Activated naive CD4-positive, alpha-beta T cell treated with Interleukin-2 at 50 U/mL for 16 hours (primary cell): ENCODE measurements at places on chromosomes 4 and X.
A peak's percentile ranks its signal among the peaks of the same experiment; 100 is the strongest.

- no peak for DNase-seq
Measured at GRCh38 chrX:12825801-12826200, 34.6 kb downstream of the PRPS2 start.

- no peak for DNase-seq
Measured at GRCh38 chrX:21586001-21586400, 72.1 kb downstream of the KLHL34 start.

DNA sequence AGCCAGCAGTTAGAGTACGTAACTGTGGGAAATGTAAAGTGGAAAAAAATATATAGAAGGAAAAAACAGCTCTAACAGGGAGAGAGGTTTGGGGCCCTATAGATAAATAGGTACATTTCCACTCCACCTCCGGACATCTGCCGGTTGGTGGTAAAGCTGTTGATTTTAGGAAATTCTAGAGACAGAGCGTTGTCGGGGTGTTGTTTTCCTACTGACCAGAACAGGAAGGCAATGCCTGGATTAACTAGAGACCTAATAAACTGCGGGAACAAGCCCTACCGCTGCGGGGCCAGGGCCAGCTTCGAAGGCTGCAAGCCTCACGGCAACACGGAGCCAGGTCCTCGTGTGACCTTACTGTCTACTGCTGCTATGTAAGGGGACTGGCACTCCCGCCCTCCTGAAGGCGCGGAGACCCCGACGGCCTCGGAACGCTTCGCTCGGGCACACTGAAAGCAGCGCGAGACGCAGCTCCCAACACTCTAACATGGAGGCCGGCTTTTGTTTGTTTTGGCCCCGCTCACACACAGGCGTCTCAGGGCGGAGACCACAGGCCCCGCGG is 702 bp upstream of the CDKN2AIP start:
- peak; percentile 49 for DNase-seq

DNA sequence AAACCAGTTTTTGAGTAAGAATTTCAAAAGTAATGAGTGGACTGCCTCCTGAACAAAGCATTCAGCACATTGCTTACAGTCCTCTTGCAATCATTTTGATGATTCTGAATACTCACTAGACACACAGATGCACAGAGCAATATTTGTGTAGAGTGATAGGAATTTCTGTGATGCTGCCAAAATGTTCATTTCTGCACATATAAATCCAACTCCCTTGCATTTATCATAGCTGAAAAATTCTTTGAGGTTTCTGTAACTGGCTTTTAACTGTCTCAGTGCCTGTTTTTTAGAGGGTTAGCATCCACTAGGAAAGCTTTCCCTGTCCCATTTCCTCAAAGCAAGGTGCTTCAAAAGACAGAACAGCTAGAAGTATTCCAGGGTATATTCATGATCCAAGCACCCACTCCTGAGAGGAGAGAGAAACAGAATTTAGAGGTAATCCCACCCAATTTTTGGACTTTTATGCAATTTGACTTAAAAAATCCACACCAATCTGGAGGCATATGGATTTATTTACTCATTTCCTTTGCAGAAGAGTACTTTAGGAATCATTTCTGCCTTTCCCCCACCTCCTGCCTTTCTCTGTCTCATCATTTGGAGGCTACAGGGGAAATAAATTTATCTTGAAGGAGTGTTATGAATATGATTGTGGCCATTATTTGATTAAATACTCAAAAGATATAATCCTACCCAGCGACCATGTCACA is 234.5 kb upstream of the SLIT2 start:
- DNase-seq, result no peak

DNA sequence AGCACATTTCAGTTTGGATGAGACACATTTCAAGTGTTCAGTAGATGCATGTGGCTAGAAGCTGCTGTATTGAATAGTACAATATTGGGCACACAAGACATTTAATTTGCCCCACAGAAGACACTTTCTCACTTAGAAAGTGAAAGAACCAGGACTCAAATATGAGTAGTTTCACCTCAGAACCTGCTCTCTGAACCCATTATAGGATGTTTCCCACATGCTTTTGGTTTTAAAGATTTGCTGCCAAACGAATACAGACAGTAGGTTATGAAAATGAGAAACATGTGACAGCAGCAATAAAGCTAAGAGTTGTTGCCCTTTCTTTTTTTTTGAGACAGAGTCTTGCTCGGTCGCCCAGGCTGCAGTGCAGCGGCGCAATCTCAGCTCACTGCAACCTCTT is 32.3 kb downstream of the C4orf54 start:
- no peak for DNase-seq
